ENCODE measurements at places on chromosomes 5 and 9.

- no peak for DNase-seq
Measured at GRCh38 chr5:44659334-44659733, 149.4 kb upstream of the MRPS30 start.

GRCh38 chr5:74866596-74867162 lies 492 bp upstream of the FAM169A start:
- DNase-seq, result no peak

DNA sequence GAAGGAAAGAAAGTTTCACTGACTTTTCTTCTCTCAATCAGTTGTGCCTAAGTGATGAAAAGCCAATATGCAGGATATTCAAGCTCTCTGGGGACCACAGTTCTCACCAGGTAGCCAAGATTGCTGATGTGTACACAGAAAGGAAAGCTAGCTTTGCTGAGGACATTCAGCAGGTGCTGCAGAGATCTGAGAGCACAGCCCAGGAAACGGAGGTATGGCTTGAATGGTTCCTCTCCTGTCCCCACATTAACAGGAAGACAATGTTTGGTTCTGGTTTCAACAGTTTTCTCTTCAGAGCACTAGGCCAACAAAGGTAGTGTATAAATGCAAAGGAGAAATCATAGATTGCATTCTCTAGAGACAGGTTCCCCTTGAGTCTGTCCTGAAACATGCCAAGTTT lies 69.6 kb downstream of the PTPDC1 start:
- no peak for DNase-seq

GRCh38 chr9:135015096-135015495 lies 72.4 kb upstream of the OLFM1 start:
- DNase-seq, result no peak

GRCh38 chr5:80885396-80886000 lies 74.7 kb upstream of the RASGRF2 start:
- no peak for DNase-seq

DNA sequence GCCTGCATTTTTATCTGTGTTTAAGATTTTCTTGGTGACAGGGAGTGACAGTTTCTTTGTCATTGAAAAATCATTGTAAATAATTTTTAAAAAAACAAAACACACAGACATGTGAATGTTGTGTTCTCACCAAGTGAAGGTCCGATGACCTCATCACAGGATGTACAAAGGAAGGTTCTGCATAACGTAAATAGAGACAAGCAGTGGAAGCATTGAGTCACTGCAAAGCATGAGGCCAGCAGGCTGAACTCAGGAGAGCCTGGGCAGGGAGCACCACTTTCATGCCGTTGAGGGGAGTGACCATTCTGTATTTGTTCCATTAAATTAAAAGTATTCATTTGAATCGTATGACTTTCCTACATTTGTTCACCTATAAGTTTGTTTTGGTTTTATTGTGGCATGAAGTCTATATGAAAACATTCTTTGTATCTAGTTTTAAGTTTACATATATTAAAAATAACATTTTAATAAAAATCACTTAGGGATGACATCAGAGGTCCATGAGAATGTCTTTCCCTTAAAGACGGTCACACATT lies 70.4 kb upstream of the TLE1 start:
- no peak for DNase-seq

DNA sequence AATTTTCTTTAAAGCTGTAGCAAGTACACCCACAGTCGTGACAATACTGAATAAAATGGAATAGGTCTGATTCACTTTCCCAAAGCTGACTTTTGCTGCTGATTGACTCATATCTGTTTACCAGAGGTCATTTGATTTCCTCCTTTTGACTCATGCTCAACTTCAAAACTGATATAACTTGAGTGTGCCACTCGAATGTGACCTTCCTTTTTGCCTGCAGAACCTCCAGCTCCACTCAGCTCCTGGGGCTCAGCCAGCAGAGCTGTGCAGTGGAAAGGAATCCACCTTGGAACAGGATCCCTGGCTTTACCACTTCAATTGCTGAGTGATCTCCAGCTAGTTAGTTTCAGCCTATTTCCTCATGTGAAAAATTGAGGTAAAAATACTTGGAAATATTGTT lies 84.1 kb downstream of the FEM1C start:
- no peak for DNase-seq

- no peak for DNase-seq
Measured at GRCh38 chr9:132241483-132241839, 79.6 kb downstream of the NTNG2 start.

DNA sequence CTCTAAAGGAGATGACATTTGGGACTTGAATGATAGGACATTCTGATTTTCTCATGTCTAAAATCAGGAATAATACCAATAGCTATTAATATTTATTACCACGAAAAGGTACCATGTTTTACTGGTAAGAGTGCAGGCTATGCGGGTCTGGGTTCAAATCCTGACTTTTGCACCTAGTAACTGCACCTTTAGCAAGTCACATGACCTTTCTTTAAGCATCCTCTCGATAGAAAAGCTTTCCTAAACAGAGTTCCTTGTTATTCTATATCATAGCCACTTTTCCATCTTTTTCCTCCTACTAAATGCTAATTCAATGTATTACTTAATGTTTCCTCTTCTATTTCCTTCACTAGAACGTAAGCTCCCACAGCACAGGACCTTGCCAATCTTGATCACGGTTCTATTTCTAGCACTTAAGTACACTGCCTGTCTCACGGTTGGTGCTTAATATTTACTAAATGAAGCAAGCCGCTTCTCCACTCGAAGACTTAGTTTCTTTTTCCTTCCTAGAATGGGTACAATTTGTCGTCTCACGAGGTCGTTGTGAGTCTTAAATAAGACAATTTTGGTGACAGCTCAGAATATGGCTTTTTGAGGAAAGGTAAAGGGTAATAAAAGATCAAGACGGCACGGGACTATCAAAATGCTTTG lies 816 bp downstream of the RBM18 start:
- no peak for DNase-seq

- no peak for DNase-seq
Measured at GRCh38 chr9:130779153-130779855, 55.8 kb upstream of the ABL1 start.

DNA sequence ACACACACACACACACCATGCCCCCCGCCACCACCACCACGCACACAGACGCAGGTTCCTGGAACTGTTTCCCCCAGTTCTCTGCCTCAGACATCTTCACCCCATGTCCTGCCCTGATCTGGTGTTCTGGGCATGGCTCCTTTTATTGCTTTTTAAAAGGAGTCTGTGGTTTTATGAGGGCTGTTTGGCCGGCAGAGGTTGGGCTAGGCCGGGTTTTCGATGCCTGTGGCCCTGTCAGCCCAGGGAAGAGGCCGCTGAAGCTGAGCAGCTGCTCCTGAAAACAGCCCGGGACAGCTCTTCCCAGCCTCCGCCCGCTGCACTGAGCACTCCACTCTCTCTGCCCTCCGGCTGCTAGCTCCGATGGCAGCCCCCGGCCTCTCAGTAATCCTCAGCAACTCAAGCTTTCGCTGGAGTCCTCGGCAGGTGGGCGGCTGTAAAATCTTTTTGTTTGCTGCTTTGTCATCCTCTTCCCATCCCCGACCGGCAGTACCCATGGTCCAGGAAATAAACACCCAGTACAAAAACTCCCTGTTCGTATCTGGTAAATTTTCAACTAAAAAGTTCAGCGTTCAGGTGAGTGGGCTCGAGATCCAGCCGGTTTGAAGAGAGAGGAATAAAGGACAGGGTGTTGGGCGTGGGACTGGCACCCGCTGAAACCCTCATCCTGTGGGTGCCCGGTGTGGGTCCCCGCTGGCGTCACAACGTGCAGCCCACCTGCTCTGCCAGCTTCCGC lies 103.0 kb upstream of the ERCC6L2 start:
- DNase-seq, result no peak

- DNase-seq, result no peak
Measured at GRCh38 chr5:180333661-180334060, 19.5 kb downstream of the GFPT2 start.

GRCh38 chr9:5466766-5467165 lies 16.4 kb downstream of the CD274 start:
- no peak for DNase-seq

DNA sequence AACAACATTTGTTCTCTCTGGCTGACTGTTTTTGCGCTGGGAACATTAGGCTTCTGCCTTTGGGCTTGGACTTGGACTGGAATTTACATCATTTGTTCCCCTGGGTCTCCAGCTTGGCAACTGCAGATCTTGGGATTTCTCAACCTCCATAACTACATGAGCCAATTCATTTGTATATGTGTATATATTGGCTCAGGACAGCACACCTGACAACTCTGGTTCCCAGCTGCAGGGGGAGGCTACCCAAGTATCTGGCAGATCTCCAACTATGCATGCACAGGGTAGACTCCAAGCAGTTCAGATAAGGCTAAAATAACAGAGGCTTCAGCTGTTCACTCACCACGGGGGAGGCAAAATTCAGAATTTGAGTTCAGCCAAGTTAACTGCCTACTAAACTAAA lies 31.6 kb upstream of the F2RL1 start:
- DNase-seq, result no peak

DNA sequence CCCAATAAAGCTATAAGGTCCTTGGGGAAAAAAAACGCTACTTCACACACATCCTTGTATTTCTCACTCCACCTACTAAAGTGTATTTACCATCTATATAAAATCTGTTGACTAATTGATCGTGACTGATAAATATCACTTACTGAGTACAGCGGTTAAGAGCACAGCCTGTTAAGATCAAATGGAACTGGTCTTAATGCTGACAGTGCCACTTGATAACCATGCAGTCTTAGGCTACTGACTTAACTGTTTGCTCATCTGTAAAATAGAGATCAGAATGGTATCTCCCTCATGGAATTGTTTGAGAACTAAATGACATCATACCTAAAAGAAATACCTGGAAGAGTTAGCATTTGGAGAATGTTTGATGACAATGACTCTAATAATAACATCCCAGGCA lies 67.5 kb downstream of the ZFAND5 start:
- DNase-seq, result no peak

GRCh38 chr5:6542421-6543345 lies 90.2 kb downstream of the NSUN2 start:
- no peak for DNase-seq
